ENCODE measurements at places on chromosomes 3 and 15.

GRCh38 chr3:195823280-195823679 is 11.6 kb upstream of the MUC4 start:
- DNase-seq, result no peak

DNA sequence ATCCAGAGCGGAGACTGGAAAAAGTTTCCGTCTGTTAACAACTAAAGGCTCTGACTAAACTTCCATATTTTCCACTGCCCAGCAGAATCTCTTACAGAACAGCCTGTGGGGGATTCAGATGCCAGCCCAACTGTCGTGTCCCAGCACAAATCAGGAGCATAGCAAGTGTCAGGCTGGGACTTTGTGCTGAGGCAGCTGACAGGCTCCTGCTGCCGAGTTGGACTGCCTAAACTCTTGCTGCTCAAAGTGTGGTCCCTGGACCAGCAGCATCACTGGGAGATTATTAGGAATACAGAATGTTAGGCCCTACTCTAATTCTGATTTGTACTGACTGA is 31.2 kb upstream of the CMTM7 start:
- no peak for DNase-seq

DNA sequence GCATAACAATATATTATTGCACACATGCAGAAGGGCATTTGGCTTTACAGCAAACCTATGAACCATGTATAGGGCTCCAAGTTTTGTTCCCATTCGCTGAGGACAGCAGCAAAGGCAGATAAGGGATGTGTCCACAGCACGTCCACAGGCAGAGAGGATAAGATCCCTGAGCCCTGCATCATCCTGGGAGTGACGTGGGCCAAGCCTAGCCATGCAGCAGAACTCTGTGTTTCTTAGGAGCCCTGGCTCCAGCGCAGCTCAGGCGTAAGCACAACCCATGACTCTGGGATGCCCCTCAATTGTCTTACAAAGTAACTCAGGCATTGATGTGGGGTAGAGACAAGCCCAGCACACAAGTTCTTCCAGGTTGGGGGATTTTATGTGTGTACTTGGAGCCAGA is 194.3 kb upstream of the CTDSPL start:
- DNase-seq, result no peak

DNA sequence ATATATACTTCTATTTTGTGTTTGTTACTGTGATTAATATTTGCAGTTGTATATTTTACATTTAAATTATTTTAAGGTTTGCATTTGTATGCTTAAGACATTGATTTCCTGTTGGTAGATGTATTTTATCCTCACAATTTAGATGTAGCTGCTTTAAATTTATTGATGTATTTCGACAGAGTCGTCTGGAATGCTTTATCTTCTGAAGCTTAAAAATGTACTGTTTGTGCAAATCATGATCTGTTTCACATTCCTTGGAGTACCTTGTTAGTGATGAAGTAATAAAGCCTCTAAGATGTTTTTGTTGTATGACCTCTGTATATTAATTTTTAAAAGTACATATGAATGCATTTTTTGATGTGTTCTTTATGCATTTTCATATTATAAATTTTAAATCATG is 1.9 kb downstream of the CHD2 start:
- DNase-seq, result no peak

DNA sequence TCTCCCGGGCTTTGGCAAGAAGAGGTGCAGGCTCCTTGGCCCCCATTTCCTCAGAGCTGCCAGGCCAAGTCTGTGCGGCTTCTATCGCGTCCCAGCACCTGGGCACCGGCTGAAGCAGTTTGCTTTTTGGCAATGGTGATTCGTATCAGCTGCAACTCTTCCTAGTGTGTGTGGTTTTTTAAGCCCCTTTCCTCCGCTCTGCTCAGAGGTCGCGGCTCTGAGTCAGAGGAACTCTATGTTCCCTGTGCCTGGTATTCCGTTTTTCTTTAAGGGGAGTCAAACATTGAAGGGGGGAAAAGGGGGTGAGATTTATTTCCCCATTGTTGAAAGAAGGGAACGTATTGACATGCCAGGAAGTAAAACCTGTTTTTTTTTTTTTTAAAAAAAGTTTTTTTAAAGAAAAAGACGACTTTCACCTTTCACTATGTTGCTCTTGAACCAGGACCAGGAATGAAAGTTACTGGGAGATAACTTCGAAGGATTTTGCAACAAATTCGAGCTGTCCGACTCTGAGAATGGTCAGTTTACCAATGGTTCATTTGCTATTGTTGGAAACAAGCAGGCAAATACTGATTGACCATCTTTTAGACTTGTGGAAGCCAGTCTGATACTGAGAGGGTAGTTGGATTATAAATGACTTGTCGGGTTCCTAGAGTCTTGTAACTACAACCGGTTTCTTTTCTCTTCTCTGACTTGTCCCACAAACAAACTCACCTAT is 1.1 kb downstream of the ARMC8 start:
- no peak for DNase-seq

GRCh38 chr3:118402971-118403370 is 631.7 kb downstream of the IGSF11 start:
- DNase-seq, result no peak
